ENCODE measurements at places on chromosomes 5 and 9. TPM values are rescaled to one million over a fixed set of nuclear protein-coding genes. Genes with fewer than 3 reads are reported as not detected.
A peak's percentile ranks its signal among the peaks of the same experiment; 100 is the strongest.

- H3K4me1 ChIP-seq, result no peaks in the 10 kb centered on the region
- no peaks in the 10 kb centered on the region for H3K36me3 ChIP-seq
- H3K4me3 ChIP-seq, result no peak overlapping the region
- H3K27ac ChIP-seq, result no peak overlapping the region
Observed at GRCh38 chr5:102690910-102691309, 64.2 kb upstream of the PAM start.

DNA sequence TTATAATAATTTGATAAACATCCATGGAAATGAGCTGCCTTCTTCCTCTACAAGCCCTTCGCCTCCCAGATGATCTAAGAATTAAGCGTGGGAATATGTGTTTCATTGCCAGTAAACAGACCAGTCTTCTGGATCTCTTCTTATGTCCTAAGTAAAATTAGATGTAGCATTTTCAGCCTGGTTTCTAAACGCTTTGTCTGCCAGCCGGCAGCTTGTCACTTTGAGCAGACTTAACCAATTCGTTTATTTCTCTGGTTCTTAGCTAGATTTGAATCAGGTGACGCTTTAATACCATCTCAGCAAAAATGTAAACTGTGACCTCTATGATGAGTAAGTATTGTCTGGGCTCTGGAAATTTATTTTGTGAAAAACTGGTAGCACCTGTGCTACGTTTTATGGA, 380.6 kb upstream of the NUDT12 start:
- H3K27me3 ChIP-seq, result no peaks in the 10 kb centered on the region
- no peak overlapping the region for H3K27ac ChIP-seq
- H3K36me3 ChIP-seq, result no peaks in the 10 kb centered on the region

DNA sequence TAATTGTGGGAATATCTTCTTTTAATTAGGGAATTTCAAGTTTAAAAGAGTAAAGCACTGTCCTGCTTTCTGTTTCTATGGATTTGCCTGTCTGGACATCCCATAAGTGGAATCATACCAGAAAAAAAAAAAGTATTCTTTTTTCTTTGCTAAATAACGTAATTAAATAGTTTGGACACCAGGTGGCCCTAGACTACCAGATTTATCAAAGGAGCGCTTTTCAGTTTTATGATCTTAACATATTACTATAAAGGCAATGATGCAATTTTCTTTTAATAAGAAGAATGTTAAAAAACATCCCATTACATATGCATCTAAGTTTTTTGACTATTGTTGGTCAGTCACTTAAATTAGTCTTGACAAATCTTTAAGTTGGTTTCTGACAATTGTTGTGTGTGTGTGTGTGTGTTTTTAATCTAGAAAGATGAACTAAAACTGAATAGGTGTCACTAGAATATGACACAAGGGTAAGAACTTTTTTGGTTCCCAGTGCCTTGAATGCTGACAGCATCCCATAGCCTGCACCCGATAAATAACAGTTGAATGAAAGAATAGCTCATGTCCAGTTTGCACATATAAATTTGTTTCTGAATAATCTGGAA, 49.5 kb downstream of the C5orf22 start:
- peak; percentile 52 for DNase-seq
- no peak overlapping the region for H3K4me3 ChIP-seq
- H3K27me3 ChIP-seq, result peaks cover 5% of the 10 kb centered on the region
- no peaks in the 10 kb centered on the region for H3K36me3 ChIP-seq

GRCh38 chr9:77475641-77476473, 172.3 kb downstream of the GNA14 start:
- H3K36me3 ChIP-seq, result no peaks in the 10 kb centered on the region
- H3K27me3 ChIP-seq, result no peaks in the 10 kb centered on the region
- H3K4me1 ChIP-seq, result peaks cover 2% of the 10 kb centered on the region
- DNase-seq, result peak; percentile 28
- H3K27ac ChIP-seq, result no peak overlapping the region

DNA sequence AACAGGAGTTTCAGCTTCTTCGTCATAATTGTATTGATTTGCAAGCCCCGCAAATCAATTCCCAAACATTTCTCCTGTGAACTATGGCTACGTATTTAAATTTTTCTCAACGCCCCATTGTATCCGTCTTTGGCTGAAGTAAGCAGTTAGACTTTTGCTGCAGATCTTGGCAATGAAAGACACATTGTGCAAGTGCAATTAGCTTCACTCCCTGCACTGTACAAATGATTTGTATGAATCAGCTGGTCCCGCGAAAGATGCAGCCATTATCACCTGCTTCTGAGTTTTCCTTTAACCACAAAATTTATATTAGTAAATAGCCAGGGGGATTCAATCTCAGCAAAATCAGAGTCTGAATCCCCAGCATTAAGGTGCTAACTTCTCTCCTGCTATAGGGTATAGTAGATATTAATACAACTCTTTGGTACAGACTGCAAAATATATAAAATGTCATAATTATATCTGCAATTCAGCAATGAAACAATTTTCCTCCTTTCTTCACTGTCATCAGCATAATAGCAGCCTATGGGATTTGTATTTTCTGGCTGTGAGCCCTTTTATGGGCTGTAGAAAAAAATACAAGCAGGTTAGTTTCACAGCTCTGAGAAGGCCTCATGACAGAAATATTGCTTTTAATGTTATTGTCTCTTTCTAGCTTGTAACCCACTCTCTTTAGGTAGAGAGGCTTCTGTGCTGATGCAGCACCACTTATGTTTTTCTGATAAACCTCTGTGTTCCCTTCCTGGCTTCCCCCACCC, 68.4 kb upstream of the SMARCA2 start:
- DNase-seq, result no peak
- no peaks in the 10 kb centered on the region for H3K4me1 ChIP-seq
- H3K27ac ChIP-seq, result no peak overlapping the region
- no peaks in the 10 kb centered on the region for H3K27me3 ChIP-seq

DNA sequence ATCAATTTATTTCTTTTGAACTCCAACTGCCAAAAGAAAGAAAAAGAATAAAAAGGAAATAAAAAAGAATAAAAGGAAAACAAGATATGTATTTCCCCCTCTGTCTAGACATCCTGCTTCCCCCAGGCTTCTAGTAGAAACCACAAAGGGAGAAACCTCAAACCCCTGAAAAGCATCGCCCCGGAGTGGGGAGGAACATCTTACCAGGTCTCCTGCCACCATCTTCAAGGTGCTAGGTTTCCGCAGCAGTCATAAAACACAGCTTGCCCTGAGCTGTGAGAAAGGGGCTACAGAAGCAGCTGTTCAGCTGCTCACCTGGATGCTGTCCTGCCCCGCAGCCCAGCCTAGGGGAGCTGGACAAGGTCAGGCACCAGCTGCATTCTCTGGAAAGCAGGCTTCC, 487.7 kb downstream of the GADD45G start:
- no peak overlapping the region for H3K4me3 ChIP-seq
- DNase-seq, result no peak
- H3K27ac ChIP-seq, result no peak overlapping the region
- no peaks in the 10 kb centered on the region for H3K36me3 ChIP-seq

DNA sequence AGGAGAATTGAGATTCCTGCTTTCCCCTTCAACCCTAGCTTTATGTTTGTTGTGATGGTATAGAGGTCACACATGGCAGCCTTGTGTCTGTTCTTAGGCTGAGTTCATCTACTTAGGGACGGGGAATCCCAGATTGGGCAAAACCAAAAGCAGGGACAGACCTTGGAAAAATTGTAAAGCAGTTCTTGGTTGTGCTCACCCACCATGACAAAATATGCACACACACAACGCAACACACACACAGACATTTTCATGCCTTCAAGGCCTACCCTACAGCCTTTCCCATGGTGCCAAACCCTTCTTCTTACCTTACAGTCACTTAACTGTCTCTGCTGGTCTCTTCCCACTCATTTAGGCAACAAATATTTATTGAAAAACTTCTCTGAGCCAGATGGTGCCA, 14.8 kb downstream of the PCDHGC5 start:
- H3K4me1 ChIP-seq, result peaks cover 16% of the 10 kb centered on the region
- no peaks in the 10 kb centered on the region for H3K27me3 ChIP-seq
- DNase-seq, result no peak
- H3K27ac ChIP-seq, result no peak overlapping the region

DNA sequence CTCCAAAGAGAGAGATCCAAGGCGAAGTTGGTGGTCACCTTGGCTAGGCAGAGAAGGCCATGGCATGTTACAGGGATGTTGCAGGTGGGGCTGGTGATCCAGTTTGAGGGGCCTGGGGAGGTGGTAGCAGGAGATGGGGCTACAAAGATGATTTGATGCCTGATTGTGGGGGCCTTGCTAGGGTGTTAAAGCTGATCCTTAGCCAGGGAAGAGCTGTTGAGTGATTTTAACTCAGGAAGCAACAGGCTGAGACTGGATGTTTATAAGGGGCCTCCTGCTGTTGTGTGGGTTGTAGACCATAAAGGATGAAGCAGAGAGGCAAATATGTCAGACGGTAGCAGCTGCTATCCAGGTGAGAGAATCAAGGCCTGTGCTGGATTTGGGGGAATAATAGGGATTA, 19.0 kb upstream of the SMAD5 start:
- no peaks in the 10 kb centered on the region for H3K4me1 ChIP-seq
- no peaks in the 10 kb centered on the region for H3K36me3 ChIP-seq
- no peak overlapping the region for H3K4me3 ChIP-seq
- H3K27ac ChIP-seq, result no peak overlapping the region

DNA sequence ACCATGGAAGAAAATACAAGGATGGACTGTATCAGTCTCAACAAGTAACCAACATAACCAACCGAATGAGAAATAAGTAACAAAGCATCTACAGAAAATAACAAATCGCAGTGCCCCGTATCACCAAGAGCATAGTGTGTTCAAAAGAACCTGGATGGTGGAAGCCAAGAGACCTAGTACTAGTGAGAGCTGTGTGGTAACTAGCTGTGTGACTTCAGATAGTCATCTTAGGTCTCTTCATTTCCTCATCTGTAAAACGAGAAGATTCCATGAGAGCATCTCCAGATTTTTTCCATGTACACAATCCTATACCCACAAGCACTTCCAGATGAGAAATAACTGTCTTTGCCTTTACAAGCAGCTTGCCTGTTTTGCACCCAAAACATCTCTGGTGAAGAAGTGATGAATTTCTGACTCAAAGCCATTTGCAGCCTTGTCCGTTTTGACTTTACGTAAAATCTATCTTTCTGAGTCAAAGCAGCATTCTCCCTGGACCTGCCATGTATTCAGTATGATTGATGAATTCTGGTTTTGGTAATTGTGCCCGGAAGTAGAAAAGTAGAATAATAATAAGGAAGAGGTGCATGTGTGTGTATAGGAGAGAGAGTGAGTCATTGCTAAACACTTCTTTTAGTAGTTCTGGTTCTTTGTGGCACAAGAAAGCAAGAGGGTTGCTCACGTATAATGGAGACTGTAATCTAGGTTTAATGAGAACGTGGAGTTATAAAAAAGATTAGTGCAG, 41.0 kb downstream of the AOPEP start:
- no peak overlapping the region for H3K27ac ChIP-seq
- peak; percentile 68 for DNase-seq
- no peaks in the 10 kb centered on the region for H3K36me3 ChIP-seq
- H3K27me3 ChIP-seq, result no peaks in the 10 kb centered on the region
- no peak overlapping the region for H3K4me3 ChIP-seq
- H3K4me1 ChIP-seq, result peaks cover 13% of the 10 kb centered on the region

- no peak overlapping the region for H3K4me3 ChIP-seq
- DNase-seq, result no peak
- H3K36me3 ChIP-seq, result no peaks in the 10 kb centered on the region
- H3K27ac ChIP-seq, result no peak overlapping the region
- no peaks in the 10 kb centered on the region for H3K27me3 ChIP-seq
Observed at GRCh38 chr5:179327021-179327735, 18.1 kb downstream of the ADAMTS2 start.

DNA sequence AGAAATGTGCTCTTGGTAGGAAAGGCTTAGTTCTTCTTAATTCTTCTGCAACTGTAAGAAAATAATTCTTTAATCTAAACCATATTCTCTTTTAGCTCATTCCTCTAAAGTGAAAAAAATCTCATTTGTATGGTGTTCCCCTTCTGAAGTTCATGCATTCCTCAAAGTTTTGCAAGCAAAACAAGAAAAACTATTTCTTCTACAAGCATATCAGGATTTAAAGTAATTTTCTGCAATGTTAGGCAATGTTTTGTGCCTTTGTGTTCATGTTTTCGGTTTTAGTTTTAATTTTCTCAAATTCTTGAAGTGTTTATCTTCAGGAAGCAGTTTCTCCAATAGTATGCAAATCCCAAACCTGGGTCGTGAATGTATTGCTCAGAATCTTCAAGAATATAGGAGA, 12.7 kb upstream of the GPR21 start:
- peak overlapping the region; percentile 49 for H3K27ac ChIP-seq
- H3K4me3 ChIP-seq, result no peak overlapping the region
- H3K27me3 ChIP-seq, result no peaks in the 10 kb centered on the region
- peaks cover 26% of the 10 kb centered on the region for H3K36me3 ChIP-seq
- no peak for DNase-seq

DNA sequence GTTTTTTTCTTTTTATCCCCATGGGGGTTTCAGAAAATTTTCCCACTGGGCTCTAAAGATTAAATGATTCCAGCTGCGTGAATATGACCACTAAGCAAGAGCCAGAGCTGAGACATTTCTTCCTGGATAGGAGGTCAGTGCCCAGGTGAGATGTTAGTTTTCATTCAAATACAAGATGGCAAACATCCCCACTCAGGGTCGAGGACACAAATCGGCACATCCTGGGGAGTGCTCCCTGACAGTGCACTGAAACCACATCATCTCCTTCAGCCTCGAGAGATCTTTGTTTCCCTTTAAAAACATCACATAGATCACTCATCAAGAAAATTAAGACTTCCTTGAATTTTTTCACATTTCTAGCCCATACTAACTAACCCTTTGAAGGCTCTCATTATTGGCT, 273.2 kb upstream of the PANK3 start:
- H3K4me1 ChIP-seq, result no peaks in the 10 kb centered on the region
- H3K27me3 ChIP-seq, result no peaks in the 10 kb centered on the region
- no peak for DNase-seq
- H3K36me3 ChIP-seq, result no peaks in the 10 kb centered on the region

- no peaks in the 10 kb centered on the region for H3K27me3 ChIP-seq
- H3K27ac ChIP-seq, result no peak overlapping the region
Observed at GRCh38 chr5:32522429-32523143, 62.8 kb upstream of the SUB1 start.

GRCh38 chr9:126885131-126885641, 24.7 kb downstream of the ZBTB34 start:
- H3K36me3 ChIP-seq, result peaks cover 21% of the 10 kb centered on the region
- H3K4me1 ChIP-seq, result peaks cover 3% of the 10 kb centered on the region
- peak; percentile 42 for DNase-seq
- no peak overlapping the region for H3K27ac ChIP-seq
- H3K27me3 ChIP-seq, result no peaks in the 10 kb centered on the region

DNA sequence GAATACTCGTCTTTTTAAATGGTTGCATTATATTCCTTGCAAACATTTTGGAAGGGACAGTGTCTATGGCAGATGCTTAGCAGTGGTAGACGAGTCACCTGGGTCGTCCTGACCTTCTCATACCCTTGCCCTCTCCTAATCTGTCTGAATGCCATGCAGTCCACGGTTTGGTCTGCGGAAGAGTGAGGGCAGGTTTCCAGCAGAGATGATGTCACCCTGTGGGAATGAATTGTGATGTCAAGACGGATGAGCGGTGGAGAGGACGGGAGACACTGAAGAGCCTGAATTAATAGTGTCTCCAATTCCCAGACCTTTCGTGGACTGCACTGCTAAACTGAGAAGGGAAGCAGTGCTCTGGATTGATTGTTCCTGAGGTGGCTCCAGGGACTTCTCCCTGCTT, 329.0 kb upstream of the PANK3 start:
- no peak overlapping the region for H3K4me3 ChIP-seq
- H3K36me3 ChIP-seq, result no peaks in the 10 kb centered on the region
- no peaks in the 10 kb centered on the region for H3K27me3 ChIP-seq
- H3K4me1 ChIP-seq, result no peaks in the 10 kb centered on the region

The GPR150 gene
- under 0.01 TPM for total RNA-seq

The PDLIM4 gene
- total RNA-seq, result 97.5 TPM

The LCN12 gene
- total RNA-seq, result not detected

The PHYHD1 gene
- 2.2 TPM for total RNA-seq

The FOXB2 gene
- not detected for total RNA-seq

The PCDHB16 gene
- 0.18 TPM for total RNA-seq

The CBY3 gene
- total RNA-seq, result 0.18 TPM

Data from IMR-90 (cell line).